ENCODE measurements at places on chromosomes 6 and 20.

- no peak for DNase-seq
Observed at GRCh38 chr6:170022827-170023619, 267.9 kb downstream of the DLL1 start.

DNA sequence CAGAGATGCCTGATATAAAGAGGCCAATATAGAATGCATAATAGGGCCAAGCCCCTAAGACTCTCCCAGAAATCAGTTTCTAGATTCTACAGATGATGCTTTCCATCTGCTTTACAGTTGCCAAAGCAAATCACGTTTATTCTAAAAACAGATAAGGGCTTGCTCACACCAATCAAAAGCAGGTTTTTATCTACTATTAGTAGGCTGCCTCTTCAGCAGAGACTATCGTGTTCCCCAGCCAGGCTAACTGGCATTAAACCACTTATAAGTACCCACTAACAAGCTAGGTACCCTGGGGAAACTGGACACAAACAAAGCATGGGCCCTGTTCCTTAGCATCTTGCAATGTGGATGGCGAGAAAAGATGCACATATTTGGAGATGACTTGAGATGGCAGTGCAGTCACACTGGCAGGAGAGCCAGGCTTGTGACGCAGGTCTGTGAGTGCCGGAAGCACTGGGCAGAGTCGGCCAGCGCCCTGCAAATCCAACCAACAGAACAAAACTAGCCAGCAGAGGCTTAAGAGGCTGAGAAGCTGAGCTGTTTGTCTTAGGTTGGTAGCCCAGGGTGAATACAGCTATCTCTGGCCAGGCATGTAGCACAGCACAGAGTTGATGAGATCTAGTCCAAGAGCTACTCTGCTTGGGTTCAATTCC lies 73.4 kb downstream of the GFOD1 start:
- no peak for DNase-seq

DNA sequence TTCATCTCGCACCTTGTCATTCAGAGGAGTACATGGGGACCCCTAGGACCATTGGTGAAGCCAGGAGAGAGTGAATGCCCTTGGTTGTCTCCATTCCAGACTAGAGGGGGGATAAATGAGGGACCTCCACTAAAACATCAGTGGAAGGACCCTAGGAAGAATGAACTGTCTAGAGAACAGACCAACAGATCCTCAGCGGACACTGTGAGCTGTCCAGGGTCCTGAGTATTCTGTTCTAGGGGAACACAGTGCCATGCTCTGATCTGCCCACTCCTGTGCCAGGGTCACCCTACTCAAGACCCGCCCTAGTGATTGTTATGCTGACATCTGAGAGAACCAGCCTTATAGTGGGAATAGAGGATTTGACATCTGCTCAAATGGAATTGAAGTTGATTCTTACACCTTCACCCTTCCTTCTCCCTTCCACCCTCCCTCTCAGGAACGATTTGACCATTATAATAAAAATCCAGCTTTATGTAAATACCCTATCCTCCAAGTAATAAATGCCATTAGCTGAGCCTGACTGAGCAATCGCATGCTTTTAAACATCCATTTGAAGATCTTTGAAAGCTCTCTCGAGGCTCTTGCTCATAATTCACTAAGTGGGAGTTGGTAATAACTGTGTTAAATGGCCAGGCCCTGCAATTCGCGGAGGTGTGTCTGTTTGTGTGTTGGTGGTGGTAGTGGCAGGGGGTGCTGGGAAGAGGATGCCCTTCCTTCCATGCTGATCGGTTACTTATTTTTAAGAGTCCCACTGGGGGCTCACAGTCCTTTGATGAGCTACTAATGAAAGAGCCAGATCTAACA lies 43.6 kb upstream of the SLC32A1 start:
- DNase-seq: no peak

DNA sequence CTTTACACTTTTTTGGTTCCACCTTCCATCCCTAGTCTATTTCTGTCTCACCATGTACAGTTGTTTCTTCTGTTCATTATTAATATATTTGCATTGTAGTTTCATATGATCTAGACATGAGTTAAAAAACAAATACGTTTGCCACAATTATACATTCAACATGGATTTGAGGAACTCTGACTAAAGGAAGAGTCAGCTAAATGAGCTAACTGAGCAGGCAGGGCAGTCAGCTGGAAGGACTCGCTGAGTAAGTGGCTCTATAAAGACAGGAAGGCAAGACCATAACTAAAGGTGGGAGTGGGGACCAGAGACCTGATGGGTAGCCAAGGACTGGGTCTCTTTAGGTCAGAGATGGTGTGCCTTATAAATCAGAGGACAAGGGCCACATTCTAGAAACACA lies 26.3 kb downstream of the TMX4 start:
- no peak for DNase-seq

DNA sequence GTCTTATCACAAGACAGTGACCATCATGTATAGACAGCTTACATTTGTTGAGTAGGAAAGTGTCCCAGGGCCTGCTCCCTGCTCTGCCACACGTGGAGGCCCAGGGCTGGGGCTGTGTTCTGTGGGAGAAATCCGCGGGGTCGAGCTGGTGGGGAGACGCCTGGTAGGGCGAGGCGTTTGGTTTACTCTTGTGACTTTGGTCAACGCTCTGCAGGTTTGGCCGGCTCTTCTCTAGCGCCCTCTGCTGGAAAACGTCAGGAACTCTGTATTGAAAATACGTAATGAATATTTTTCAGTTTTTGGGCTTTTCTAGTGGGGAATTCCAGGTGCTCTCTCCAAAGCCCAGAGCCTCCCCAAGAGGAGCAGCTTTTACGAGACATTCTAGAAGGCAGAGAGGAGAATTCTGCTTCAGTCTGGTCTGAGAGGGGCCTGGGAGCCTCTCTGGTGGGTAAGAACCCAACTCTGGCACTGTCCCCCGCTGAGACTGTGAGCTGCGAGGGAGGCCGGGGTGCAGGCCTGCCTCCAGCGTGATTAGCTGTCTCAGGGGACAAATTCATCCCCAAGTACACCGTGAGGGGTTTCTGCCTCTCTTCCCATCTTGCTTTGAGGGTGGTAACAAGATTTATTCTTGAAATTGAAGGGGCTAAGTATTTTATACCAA lies 112.6 kb upstream of the RALGAPA2 start:
- DNase-seq: peak; percentile 25

DNA sequence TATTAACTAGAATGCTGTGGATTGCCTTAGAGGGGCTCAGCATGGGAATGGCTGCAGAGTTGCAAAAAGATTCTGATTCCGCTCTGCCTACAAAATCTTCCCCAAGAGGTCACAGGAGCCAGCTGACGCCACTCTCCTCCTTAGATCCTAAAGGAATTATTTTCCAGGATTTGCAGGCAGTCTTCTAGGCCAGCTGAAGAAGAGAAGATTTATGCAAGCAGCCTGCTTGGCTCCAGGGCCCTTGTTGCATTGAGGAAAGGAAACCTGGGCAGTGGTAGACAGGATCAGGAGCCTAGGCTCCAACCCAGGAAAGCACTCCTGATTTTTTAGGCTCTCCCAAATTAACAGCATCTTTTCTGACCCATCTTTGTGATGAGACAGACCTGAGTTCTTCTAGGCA lies 245.8 kb downstream of the PKHD1 start:
- no peak for DNase-seq

GRCh38 chr6:71513036-71513435 lies 224.4 kb downstream of the OGFRL1 start:
- no peak for DNase-seq

DNA sequence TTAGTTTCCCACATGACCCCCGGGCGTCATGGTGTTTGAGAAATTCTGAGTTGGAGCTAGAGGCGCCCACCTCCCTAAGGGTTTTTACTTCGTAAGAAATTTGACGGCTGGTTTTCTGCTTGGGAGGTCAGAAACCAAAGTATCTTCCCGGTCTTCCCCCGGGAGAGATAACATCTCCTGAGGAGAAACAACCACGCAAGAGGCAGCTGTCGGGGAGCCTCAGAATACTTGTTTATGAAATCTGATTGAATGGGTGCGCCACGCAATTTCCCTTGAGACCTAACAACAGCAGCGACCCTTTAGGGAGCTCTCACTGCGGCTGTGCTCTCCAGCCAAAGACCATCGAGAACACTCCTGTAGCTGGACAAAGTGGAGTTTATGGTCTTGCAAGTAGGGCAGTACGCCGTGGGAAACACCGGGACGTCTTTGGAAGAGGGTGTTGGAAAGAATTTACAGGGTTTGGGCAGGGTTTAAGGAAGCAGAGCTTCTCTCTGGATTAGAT lies 608 bp upstream of the EIF2S2 start:
- DNase-seq: no peak

GRCh38 chr6:143233554-143234285 lies 173.0 kb downstream of the AIG1 start:
- no peak for DNase-seq

DNA sequence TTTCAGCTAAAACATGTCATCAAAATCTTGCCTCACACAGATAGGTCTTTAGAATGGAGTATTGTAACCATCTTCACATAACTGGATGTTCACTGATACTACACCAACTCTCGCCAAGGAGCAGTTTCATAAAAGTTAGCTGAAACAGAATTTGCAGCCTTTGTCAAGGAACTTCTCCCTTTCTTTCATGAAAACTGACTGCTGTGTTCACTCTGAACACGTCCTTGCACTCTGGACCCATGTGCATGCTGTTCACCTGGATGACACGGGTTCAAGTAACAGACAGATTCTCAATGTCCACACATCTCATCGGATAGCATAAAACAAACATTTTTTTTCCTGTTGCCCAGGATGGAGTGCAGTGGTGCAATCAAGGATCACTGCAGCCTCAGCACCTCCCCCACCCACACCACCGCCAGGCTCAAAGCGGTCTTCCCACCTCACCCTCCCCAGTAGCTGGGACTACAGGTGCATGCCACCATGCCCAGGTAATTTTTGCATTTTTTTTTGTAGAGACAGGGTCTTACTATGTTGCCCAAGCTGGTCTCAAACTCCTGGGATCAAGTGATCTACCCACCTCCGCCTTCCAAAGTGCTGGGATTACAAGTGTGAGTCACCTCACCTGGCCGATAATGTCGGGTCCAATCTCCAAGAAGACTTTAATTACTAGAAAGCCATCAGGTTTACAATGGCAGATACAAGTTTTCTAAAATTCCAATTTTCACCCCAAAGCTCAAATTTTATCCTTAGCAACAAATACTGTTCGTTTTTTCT lies 9.4 kb downstream of the DIDO1 start:
- no peak for DNase-seq

GRCh38 chr20:23686046-23686750 lies 2.6 kb downstream of the CST4 start:
- DNase-seq: no peak

- no peak for DNase-seq
Observed at GRCh38 chr6:10014557-10014956, 400.3 kb downstream of the TFAP2A start.

DNA sequence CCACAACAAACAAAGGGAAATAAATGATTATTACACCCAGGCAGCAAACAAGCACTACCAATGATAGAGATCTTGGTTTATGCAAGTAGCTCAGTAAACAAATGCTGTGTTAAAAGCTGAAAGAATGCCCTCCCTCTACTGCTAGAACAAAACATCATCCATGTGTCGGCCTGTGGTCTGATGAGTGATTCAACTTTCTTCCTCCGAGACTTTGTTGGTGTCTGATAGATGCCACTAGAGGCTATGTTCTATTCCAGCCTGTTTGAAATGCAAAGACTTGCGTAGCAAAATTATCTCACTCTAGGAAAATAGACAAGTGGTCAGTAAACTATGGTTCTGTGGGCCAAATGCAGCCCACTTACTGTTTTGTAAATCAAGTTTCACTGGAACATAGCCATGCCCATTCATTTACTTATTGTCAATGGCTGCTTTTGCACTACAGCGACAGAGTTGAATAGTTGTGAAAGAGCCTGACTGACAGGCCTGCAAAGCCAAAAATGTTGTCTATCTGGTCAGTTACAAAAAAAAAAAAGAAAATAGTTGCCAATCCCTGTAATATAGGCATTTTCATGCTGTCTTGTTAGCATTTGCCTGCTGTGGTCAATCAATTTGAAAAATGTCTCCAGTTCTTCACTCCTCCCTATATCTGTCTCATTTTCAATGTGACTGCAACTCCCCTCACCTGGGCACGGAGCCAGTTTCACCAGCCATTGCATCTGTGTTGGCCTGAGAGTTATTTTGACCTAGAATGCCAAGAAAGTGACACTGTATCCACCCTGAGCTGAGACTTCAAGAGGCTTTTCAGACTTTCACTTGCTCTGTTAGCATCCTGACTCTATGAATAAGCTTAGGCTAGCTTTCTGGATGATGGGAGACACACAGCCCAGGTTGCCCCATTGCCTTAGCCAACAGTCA lies 544.6 kb upstream of the BTBD3 start:
- no peak for DNase-seq

GRCh38 chr6:168412456-168412855 lies 28.5 kb upstream of the SMOC2 start:
- DNase-seq: no peak

- DNase-seq: no peak
Observed at GRCh38 chr6:124482071-124482491, 480.2 kb upstream of the RNF217 start.

GRCh38 chr20:38726804-38727606 lies 2.7 kb downstream of the SLC32A1 start:
- peak; percentile 49 for DNase-seq

- no peak for DNase-seq
Observed at GRCh38 chr6:114634016-114634415, 291.2 kb upstream of the HS3ST5 start.

- DNase-seq: no peak
Observed at GRCh38 chr6:46138281-46138680, 8.5 kb downstream of the ENPP4 start.

GRCh38 chr6:35500782-35501181 lies 3.9 kb upstream of the TEAD3 start:
- DNase-seq: no peak

DNA sequence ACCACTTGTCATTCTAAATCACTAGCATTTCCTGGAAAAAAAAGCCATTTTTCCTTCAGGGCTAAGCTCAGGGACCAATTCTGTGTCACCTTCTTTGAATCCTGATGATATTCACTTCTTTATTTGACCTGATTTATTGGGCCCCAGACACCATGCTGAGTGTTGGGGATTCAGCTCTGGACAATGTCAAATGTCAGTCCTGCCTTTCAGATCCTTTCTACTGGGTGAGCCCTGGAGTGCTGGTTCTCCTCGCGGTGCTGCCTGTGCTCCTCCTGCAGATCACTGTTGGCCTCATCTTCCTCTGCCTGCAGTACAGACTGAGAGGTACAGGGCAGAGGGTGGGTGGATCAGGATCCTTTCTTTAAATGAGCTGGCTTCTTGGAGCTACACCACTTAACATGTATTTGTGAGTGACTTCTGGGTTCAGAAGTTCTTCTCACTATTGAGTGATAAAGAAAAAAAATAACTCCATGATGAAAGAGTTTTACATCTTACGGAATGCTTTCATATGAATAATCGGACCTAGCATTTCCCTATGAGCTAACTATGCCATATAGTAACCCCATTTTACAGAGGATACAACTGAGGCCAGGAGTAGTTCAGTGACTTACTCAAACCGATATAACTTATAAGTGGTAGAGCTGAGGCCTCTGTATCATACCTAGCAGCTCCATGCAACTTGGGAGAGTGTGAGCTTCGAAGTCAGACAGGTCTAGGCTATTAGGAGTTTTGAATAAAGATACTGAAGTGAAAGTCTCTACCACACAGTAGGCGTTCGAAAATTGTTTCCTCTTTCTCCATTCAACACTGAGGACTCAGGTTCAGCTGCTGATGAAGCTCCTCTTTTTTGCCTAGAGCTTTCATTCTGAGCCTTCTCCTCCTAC lies 9.3 kb downstream of the MOG start:
- no peak for DNase-seq
